ENCODE measurements at places on chromosomes 4 and X.

DNA sequence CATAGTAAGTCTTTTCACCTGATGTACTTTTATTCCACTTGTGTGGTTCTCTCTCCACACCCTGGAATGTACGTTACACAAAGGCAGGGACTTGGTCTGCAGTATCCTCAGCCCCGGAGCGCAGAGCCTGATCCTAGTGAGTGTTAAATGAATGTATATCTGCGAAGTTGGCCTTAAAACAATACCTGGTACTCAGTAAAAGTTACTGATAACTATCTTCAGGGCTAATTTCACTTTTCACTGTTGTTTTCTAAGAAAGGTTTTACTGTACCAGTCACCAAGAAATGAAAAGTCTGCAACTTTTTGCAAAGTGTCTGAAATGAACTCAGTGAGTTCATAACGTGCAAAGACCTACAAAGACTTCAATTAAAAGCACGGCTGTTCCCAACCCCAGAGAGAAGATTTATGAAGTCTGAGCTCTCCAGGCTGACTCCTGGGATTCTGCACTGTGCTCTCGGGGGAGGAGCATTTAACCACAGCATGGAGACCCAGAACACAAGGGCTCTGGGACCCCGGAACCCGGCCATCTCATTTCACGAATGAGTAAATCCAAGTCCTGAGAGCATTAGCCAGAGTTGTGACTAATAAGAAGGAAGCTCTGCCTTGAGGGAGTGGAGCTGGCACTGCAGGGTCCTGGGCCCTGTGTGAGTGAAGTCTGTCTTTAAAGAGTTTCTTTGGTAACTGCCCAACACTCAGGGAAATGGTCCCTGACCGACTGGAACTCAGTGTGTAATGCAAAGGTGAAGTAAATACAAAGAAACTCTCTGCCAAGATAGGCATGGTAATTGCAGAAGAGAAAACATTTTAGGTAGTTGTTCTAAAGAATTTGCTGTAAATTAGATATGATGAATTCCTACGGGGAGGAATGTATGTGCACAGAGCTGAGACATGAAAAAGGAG lies 165.8 kb downstream of the NSUN7 start:
- no peak for DNase-seq

DNA sequence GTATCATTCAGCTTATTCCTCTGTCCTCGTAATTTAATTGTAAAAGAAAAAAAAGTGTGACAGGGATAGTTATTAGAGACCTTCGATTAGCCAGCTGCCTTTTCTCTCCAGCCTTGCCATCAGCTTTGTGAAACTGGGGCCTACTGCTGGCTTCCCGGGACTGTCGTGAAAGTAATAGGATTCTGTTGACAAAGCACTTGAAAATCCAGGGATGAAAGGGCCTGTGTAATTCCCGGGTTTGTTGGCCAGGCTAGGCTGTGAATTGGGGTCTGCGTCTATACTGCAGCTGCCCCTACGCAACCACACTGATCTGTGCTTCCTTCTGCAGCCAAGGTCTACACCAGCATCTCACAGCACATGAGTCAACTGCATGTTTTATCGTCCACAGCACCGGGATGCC lies 120.4 kb upstream of the SCML1 start:
- no peak for DNase-seq

GRCh38 chrX:39758791-39759525 lies 338.8 kb downstream of the BCOR start:
- no peak for DNase-seq

- DNase-seq = no peak
Measured at GRCh38 chrX:13078739-13079444, 34.5 kb upstream of the FAM9C start.

DNA sequence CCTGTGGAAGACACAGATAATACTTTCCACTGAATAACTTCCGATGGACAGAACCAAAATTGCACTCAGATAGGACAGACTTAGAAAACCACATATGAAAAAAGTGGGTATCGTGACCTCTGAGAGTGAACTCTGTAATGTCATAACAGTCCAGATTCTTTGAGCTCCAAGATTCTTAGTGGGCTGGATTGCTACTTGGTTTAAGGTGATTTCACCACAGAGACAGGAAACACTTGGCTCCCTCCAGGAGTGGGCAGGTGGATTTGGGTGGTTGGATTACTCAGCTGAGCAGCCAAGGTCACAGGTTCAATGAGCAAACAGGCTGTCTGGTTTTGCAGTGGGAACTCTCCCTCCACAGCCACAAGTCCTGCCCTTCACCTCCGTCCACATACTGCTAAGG lies 126.0 kb downstream of the AFAP1 start:
- no peak for DNase-seq

GRCh38 chr4:161664740-161665139 lies 499.1 kb downstream of the FSTL5 start:
- no peak for DNase-seq

GRCh38 chr4:141180991-141181761 lies 39.5 kb upstream of the ZNF330 start:
- no peak for DNase-seq

DNA sequence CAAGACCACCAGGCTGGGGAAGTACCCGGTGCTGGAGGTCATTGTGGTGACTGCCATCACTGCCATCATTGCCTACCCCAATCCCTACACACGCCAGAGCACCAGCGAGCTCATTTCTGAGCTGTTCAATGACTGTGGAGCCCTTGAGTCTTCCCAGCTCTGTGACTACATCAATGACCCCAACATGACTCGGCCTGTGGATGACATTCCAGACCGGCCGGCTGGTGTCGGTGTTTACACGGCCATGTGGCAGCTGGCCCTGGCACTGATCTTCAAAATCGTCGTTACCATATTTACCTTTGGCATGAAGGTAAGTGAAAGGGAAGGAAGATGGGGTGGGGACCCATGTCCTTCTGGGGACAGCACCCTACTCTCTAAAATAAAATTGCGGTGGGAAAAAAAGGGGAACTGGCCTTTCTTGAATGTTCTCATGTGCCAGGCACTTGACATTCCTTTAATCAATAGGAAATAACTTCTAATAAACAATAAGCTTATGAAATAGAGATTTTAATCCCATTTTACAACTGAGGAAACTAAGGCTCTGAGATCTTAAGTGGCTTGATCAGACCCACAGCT lies 51.6 kb downstream of the CLCN4 start:
- no peak for DNase-seq

- no peak for DNase-seq
Measured at GRCh38 chr4:186258216-186258811, 7.7 kb upstream of the F11 start.

GRCh38 chrX:115949900-115950822 lies 220.4 kb upstream of the AGTR2 start:
- DNase-seq = no peak

GRCh38 chr4:188299161-188299560 lies 159.9 kb downstream of the TRIML1 start:
- DNase-seq = no peak

GRCh38 chrX:264634-265455 lies 16.3 kb upstream of the PLCXD1 start:
- no peak for DNase-seq

GRCh38 chrX:130385520-130385919 lies at the start of gene GPR119:
TSS of gene GPR119 (minus strand) at chrX:130385674. CDS start at chrX:130385447, 227 bp downstream.
- no peak for DNase-seq

GRCh38 chr4:177401658-177402273 lies 40.5 kb downstream of the AGA start:
- DNase-seq = no peak

DNA sequence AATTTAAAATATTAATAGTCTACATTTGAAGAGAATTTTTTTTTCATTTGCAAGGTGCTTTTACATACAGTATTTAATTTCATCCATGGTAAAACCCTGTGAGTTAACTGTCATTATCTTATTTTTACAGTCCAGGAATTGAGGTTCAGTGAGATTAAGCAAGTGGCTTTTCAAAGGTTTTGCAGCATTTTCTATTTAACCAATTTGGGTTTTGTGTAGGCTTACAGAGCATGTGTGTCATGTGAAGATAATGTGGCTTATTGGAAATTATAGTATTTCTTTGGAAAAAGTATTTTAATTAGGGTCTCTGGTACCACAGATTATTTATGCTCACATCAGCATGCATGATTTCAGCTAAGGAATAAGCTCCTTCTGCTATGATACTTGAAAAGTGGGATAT lies 4.5 kb downstream of the XK start:
- no peak for DNase-seq

DNA sequence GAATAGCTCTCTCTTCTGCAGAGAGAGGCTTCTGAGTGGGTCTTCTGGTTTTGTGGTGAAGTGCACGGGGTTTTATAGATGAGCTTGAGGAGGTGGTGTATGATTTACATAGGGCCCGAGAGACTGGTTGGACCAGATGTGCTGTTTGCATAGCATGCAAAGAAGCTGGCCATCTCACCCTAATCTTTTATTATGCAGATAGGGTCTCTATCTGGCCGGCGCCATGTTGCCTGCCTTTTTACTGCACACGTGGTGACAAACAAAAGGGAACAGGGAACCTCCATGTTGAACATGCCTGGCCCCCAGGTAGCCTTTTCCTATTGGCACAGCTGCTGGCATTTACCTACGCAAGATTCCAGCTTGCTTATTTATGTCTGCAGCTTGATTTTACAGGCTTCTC lies 473.3 kb upstream of the FAM47C start:
- DNase-seq = no peak

- DNase-seq = no peak
Measured at GRCh38 chr4:38684951-38685844, 21.2 kb downstream of the KLF3 start.

- no peak for DNase-seq
Measured at GRCh38 chrX:3777416-3777815, 64.0 kb upstream of the PRKX start.

DNA sequence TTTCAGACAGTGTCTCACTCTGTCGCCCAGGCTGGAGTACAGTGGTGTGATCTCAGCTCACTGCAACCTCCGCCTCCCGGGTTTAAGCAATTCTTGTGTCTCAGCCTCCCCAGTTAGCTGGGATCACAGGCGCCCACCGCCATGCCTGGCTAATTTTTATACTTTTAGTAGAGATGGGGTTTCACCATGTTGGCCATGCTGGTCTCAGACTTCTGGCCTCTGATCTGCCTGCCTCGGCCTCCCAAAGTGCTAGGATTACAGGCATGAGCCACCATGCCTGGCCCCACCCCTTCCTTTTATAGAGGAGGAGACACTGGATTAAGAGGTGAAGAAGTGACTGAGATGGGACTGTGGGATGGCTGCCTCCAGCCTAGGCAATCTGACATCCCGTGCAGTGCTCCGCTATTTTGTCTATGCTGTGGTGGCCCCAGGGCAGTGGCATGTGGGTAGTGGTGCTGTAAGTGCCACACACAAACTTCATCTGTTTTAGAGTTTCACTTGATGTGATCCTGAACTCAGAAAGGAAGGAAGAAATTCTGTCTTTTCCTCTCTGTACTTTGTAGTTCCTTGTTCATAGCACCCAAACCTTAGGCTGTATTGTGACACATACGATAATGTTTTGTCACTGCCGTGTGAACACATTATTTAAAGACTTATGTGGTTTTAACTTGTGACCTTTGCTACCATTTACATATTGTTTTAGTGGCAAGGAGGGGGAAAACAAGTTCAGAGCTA lies 48.9 kb downstream of the FNIP2 start:
- DNase-seq = no peak

- no peak for DNase-seq
Measured at GRCh38 chr4:172818901-172819300, 349.7 kb upstream of the GALNT7 start.

DNA sequence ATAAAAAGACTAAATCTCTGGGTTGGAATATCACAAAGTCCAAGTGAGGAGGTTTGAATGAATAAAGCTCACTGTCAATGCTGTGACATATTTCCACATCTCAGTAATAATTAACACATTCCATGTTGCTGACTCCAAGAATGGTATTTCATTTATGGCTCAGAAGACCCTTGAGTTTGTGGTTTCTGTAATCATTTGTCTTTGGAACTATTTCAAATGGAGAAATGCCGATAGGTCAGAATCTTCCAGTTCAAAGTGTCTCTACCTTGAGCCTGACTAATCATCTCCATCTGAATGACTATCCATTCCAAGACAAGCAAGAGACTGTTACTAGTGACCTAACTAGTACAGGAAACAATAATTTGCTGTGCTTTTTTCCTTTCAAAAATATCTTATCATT lies 24.2 kb upstream of the SLC2A9 start:
- DNase-seq = no peak

DNA sequence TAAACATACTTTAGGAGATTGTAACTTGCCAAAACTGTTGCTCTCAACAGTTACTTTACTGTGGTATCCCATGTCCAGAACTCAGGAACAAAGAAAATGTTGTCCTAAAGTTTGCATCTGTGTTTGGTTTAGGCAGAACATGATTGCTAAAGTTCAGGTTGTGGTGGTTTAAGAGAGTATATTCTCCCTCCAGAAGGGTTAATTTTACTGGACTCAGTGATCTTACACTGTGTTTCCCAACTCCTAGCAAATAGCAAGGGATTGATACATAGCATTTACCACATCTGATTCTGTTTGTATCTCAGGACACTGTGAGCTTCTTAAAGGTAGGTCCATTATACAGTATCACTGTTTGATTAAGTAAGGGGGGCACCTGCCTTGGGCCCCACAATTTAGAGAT lies 13.3 kb upstream of the DCK start:
- no peak for DNase-seq

- DNase-seq = no peak
Measured at GRCh38 chrX:85619962-85620361, 240.5 kb upstream of the POF1B start.

DNA sequence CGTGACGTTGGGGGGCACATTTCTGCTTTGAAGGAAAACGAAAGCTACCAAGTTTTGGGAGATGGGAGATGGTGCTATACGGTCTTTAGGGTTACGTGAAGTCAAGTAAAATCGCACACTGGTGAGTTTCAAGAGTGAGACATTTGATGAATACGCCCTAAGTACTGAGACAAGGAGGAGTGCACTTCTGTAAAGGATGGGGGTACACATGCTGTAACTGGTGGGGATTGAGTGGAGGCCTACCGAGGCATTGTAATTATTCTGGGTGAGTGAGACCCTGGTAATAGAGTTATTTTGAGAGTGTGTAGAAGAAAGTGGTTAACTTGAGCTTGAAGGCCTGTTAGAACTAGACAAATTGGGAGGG lies 536 bp downstream of the SH3BGRL start:
- no peak for DNase-seq

DNA sequence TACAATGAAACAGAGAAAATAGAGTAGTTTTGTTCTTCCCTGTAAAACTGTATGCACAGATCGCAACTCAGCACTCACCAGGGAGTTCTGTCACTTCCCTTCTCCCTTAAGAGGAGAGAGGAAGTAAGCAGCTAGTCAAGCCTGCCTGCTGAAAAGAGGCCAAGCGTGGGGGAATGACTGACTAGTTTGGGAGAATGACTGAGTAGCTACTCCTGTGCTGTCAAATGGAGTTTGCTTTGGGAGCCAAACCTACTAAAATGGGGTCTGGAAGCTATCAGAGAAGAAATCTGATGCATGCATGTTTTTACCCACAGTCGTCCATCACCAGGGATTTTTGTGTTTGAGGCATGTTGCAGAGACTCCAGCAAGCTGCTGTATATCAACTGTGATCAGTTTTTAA lies 54.6 kb upstream of the LHFPL1 start:
- DNase-seq = no peak

All from H1 (cell line).